ENCODE measurements at places on chromosomes 3 and 15. TPM values are rescaled to one million over a fixed set of nuclear protein-coding genes. Genes with fewer than 3 reads are reported as not detected.
A peak's percentile ranks its signal among the peaks of the same experiment; 100 is the strongest.

DNA sequence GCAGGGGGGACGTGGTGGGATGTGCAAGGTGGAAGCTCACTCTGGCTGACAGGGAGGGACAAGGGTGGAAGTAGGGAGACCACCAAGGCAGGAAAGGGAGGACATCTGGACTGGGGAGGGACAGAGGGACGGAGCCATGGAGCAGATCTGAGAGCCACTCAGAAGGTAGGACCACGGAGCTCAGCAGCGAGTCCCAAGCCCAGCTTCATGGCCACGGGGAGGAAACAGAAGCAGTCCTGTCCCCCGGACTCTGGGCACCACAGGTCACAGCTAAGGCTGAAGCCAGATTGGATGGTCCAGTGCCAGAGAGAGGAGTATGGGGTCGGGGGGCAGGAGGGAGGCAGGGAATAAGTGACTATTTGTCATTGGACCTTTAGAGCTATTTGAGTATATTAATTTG, 220.1 kb downstream of the TBC1D2B start:
- no peak overlapping the region for H3K27ac ChIP-seq
- no peaks in the 10 kb centered on the region for H3K36me3 ChIP-seq
- no peak overlapping the region for H3K4me3 ChIP-seq

DNA sequence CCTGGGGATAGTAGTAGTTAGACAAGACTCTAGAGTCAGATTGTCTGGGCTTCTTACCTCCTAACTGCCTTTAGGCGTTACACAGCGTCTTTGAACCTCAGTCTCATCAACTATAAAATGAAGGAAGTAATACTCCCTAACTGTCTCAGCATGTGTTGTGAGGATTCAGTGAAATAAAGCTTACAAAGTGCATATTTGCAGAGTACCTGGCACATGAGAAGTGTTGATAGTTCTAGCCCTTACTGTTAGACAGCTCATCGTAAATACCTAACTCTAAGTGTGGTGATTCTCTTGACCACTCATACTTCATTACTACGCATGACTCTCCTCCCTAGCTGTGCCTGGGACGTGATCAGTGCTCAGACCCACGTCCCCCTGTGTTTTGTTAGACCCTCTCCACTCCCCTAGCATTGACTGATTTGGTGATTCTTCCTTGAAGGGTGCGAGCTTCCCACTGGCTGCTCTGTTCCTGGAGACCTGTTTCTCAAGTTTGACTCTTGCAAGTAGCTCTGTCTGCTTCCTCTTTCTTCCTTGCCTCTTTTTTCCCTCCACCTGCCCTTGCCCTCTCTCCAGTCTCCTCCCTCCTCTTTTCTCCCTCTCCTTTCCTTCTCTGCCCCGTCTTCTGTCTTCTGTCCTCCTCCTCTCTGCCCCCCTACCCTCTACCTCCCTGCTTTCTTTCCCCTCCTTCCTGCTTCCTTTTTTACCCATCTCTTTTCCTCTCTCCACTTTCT, 124.2 kb downstream of the SLC25A26 start:
- DNase-seq = no peak
- no peak overlapping the region for H3K27ac ChIP-seq
- no peaks in the 10 kb centered on the region for H3K4me1 ChIP-seq
- no peaks in the 10 kb centered on the region for H3K36me3 ChIP-seq
- H3K27me3 ChIP-seq = no peaks in the 10 kb centered on the region
- H3K4me3 ChIP-seq = no peak overlapping the region

DNA sequence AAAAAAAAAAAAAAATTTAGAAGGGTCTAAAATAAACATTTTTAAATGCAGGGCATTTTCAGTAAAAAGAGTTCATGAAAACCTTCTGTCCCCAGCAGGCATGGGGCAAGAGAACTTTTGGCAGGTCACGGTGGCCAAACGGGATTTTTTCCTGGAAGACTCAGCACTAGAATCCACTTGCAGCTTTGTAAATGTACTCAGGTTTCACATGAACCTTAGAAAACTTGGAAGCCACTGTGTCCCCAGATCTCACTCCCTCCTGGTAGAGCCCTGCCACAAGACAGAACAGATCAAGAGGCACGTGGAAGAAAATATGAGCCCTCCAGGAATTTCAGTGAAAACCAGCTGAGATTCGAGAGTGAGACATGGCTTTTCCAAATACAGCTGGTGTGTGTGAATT, 2.1 kb upstream of the GNB5 start:
- no peak overlapping the region for H3K27ac ChIP-seq
- H3K27me3 ChIP-seq = no peaks in the 10 kb centered on the region
- H3K4me1 ChIP-seq = no peaks in the 10 kb centered on the region
- H3K4me3 ChIP-seq = no peak overlapping the region
- H3K36me3 ChIP-seq = peaks cover 15% of the 10 kb centered on the region

DNA sequence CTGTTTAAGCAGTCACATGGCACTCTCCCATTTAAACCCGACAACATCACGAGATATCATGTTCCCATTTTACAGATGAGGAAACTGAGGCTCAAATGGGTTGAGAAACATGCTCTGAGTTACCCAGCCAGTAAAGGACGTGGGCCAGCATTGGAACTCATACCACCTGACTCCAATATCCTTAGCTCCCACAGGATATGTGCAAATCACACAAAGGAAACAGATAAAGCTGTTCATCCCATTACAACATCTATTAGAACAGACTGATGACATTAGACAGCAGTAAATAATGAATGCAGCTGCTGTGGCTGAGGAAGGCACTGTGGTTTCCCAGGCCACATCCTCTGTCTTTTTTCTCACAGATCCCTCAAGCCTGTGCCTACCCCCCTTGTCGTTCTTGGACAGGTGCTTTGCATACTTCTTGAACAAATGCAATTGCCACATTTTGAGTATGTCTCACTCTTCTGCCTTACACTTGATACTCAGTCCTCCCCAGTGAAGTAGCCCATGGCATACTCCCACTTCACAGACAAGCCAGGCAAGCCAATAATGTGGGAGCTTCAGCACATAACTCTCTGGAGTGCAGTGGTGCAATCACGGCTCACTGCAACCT, 17.7 kb downstream of the FRMD4B start:
- H3K27ac ChIP-seq = no peak overlapping the region
- H3K4me1 ChIP-seq = peaks cover 41% of the 10 kb centered on the region
- no peak for DNase-seq
- no peak overlapping the region for H3K4me3 ChIP-seq

- H3K36me3 ChIP-seq = peaks cover 8% of the 10 kb centered on the region
- peak overlapping the region; percentile 80 for H3K4me3 ChIP-seq
- peak overlapping the region; percentile 17 for H3K27ac ChIP-seq
Observed at GRCh38 chr3:39104961-39105686, 2.3 kb downstream of the GORASP1 start.

- no peaks in the 10 kb centered on the region for H3K27me3 ChIP-seq
- H3K4me1 ChIP-seq = no peaks in the 10 kb centered on the region
- H3K27ac ChIP-seq = no peak overlapping the region
- no peak overlapping the region for H3K4me3 ChIP-seq
- no peak for DNase-seq
Observed at GRCh38 chr3:54240-54639, 142.3 kb upstream of the CHL1 start.

GHSR gene
- not detected for total RNA-seq

GOLGA6L7 gene
- not detected for total RNA-seq

Measured in upper lobe of right lung (tissue), 1 donor.